ENCODE measurements at places on chromosomes 16 and 17. TPM values are rescaled to one million over a fixed set of nuclear protein-coding genes. Genes with fewer than 3 reads are reported as not detected.
A peak's percentile ranks its signal among the peaks of the same experiment; 100 is the strongest.

GRCh38 chr17:46982577-46982976 is 3.5 kb upstream of the RPRML start:
- no peak overlapping the region for H3K4me3 ChIP-seq
- no peak for DNase-seq
- no peak overlapping the region for H3K27ac ChIP-seq
- no peaks in the 10 kb centered on the region for H3K36me3 ChIP-seq
- peaks cover 18% of the 10 kb centered on the region for H3K4me1 ChIP-seq
- H3K27me3 ChIP-seq, result peaks cover 50% of the 10 kb centered on the region

- DNase-seq, result no peak
- peaks cover 34% of the 10 kb centered on the region for H3K36me3 ChIP-seq
- no peak overlapping the region for H3K27ac ChIP-seq
- no peaks in the 10 kb centered on the region for H3K4me1 ChIP-seq
Measured at GRCh38 chr16:70324998-70325747, 21.5 kb upstream of the DDX19A start.

DNA sequence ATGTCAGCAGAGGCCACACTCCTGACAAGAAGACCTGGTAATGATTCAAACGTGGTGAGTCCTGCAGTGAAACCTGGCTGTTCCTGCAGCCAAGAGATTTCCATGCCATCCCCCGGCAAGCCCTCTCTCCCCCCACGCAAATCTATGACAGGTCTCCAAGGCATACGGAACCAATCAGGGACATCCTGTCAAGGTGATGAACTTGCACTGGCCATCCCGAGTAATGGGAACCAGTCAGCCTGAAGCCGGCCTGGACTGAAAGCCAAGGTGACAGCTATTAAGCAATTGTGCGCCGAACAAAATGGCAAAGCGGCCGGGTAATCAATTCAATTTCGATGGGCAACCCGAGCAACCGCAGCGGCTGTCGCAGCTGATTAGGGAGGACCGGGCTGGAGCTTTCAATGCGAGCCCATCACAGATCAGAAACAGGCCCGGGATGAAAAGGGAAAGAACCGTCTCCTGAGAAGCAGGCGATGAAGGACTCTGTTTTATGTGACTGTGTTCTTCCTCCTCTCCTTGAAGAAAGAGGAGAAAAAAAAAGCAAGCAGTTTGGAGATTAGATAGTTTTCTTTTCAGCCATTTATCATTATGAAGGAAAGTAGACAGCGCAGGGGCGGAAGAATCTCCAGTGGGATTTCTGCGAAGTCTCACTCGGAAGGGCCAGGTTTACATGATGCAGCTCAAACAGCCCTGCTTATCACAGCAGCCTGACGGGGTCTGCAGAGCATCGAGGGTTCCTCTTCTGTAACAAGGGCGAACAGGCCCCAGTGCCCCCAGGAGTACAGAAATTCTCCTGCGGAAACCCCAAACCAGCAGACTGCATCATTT is 35.2 kb downstream of the TBX4 start:
- no peak overlapping the region for H3K27ac ChIP-seq
- H3K4me1 ChIP-seq, result no peaks in the 10 kb centered on the region
- DNase-seq, result no peak
- no peaks in the 10 kb centered on the region for H3K36me3 ChIP-seq
- H3K27me3 ChIP-seq, result no peaks in the 10 kb centered on the region

GRCh38 chr17:79790805-79791734 is 5.8 kb downstream of the CBX8 start:
- H3K36me3 ChIP-seq, result peaks cover 14% of the 10 kb centered on the region
- DNase-seq, result no peak
- H3K27me3 ChIP-seq, result no peaks in the 10 kb centered on the region
- H3K4me1 ChIP-seq, result peaks cover 47% of the 10 kb centered on the region

GRCh38 chr17:68320311-68320865 is 29.1 kb downstream of the ARSG start:
- H3K4me3 ChIP-seq, result no peak overlapping the region
- no peak overlapping the region for H3K27ac ChIP-seq
- no peaks in the 10 kb centered on the region for H3K36me3 ChIP-seq
- no peak for DNase-seq

DNA sequence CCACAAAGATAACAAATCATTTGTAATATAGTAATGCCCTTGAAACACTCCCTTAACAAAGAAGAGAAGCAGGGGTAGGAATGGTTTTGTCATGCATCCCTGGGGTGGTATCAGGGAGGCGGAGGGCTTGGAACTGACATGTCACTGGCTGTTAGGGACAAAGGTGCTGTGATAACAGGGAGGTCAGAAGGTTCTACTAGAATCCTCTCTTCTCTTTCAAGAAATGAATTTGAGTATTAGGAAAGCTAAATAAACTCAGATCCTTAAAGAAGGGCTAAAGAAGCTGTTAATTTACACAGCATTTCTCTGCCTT is 65.4 kb upstream of the ADAMTS18 start:
- no peak for DNase-seq
- H3K36me3 ChIP-seq, result no peaks in the 10 kb centered on the region

DNA sequence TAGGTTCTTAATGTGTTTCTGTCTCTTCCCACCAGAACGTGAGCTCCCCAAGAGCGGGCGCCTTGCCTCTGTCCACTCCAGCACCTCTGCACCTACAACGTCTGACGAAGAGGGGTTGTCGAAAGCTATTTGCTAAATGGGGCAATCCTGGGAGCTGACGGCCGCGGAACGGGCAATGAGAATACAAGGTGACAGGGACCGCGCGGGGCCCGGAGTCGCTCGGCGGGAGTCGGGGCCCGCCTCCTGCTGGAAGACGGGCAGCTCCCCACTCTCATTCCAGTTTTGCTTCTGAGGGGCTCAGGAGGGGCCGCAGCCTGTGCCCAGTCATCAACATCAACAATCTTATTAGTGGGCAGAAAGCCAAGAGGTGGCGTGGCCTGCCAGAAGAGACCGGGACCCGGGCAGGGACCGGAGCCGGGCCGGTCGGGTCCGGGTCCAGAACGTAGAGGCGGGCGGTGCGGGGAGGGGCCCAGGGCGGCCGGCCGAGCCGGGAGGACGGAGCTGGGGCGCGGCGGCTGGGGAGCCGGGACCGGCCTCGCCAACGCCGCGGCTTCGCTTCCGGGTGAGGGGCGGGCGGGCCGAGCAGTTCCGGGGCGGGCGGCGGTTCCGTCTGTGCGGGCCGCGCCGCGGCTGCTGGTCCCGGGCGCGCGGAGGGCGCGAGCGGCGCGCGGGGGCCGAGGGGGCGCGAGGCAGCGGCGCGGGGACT is at the start of gene MOSMO:
Gene MOSMO, plus strand, starts transcription at position 603 of the 706 bp plus-strand sequence. CDS start 191 bp downstream, outside the sequence.
- peaks cover 15% of the 10 kb centered on the region for H3K36me3 ChIP-seq

DNA sequence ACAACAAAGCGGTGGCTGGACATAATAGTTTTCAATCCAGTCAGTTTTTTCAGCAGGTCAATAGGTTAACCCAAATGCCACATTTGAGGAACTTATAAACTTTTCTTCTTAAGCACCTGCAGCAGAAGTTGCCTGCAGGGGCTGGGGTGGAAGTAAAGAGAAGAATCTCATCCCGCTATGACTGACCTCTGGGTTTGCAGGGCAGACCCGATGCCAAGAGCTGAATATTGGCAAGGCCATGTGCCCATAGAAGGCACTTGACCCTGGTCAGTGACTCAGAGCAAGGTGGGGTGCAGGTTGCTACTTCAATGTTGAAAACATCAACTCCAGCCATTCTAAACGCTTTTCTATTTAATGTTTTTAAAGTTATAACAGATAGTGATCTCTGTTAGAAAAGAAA is 17.9 kb upstream of the SMPD3 start:
- no peaks in the 10 kb centered on the region for H3K4me1 ChIP-seq
- H3K27ac ChIP-seq, result no peak overlapping the region
- H3K27me3 ChIP-seq, result no peaks in the 10 kb centered on the region
- DNase-seq, result no peak
- no peak overlapping the region for H3K4me3 ChIP-seq
- no peaks in the 10 kb centered on the region for H3K36me3 ChIP-seq

- no peaks in the 10 kb centered on the region for H3K4me1 ChIP-seq
- H3K36me3 ChIP-seq, result peaks cover 74% of the 10 kb centered on the region
- no peak overlapping the region for H3K4me3 ChIP-seq
Measured at GRCh38 chr17:36498560-36499300, 12.2 kb downstream of the ZNHIT3 start.

DNA sequence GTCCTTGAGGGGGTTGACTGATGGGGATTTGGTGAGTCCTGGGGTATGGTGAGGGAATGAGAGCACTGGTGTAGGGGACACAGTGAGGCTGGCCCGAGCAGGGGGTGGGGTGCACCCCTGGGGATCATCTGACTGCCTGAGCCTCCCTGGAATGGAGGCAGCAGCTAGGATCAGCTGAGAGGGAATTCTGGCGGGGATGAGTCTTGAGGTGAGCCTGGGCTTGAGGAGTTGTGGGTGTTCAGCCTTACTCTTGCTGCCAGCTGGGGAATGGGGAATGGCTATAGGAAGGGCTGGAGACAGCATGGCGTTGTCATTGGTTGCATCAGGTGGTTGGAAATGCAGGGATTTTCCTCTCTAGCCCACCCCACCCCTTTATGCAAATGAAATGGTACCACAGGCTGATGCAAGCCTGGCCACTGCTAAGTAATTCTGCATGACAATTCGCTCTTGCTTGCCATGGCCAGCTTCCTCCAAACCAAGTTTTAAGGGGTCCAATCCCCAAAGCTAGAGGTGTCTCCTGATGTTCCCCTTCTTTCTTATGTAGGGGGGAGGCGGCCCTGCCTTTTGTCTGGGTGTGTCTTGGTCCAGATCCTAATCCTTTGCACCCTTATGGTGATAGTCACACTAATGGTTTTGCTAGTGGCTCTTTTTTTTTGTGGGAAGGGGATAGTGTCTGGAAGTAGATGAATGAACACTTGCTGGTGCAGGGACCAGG is 7.5 kb downstream of the NFE2L1 start:
- no peaks in the 10 kb centered on the region for H3K27me3 ChIP-seq
- no peak for DNase-seq
- no peak overlapping the region for H3K4me3 ChIP-seq
- H3K4me1 ChIP-seq, result peaks cover 36% of the 10 kb centered on the region

DNA sequence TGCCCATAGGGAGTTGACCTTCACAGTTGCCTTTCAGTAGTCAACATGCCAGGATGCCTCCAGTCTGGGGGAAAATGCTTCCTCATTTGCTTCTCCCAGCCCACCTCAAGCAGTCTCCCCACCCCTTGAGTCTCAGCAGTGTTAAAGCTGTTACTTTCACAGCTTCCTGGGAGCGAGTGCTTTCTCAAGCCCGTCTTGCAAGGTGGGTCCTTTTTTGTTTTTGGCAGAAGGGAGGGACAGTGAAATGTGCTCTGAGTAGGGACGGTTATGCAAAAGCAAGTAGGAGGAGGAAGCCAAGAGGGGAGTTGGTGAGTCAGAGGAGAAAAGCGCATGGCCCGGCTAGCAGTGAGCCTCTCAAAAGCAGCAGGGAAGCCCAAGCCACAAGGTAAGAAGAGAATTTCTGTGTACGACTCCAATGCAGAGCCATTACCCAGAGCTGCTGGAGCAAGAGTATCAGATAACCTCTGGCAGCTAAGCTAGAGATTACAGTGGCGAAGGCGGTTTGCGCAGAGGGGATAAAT is at the start of gene CHST4:
Gene CHST4, plus strand, starts transcription at position 316 of the 521 bp plus-strand sequence. CDS start 10,252 bp downstream, outside the sequence.
- H3K4me3 ChIP-seq, result no peak within 1 kb of the TSS
- no peak within 1 kb of the TSS for H3K27ac ChIP-seq
- peaks cover 5% of the 10 kb centered on the region for H3K4me1 ChIP-seq
- peak; percentile 14 for DNase-seq
- no peaks in the 10 kb centered on the region for H3K36me3 ChIP-seq
- H3K27me3 ChIP-seq, result peaks cover 8% of the 10 kb centered on the region

DNA sequence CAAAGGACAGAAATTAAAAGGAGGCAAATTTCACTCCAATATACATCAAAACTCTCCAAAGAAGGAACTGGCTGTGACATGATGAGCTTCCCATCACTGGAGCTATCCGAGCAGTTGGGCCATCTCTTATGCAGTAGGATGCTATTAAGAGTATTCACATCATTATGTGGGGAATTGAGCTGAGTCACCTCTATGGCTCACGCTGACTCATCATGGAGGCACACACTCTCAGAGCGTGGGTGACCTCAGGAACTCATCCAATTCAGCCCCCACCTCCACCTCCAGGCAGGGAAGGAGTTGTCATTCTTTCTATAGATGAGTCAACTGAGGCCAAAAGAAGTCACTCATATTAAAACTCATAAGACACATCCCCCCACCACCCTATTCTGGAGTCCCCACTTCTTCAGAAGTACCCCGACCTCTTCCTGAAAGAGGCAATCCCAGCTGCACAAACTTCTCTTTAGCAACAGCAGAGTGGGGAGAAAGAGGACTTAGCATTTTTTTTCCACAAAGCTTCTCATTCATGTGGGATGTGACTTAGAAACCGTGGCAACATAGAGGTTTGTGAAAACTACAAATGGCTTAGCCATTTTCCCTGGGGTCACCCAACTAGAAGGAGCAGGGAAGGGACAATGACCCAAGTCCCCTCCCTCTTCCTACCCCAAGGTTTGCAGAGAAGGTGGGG is 32.5 kb downstream of the ABCC12 start:
- H3K4me1 ChIP-seq, result peaks cover 58% of the 10 kb centered on the region
- peak overlapping the region; percentile 79 for H3K27ac ChIP-seq
- no peaks in the 10 kb centered on the region for H3K36me3 ChIP-seq
- H3K27me3 ChIP-seq, result no peaks in the 10 kb centered on the region
- H3K4me3 ChIP-seq, result no peak overlapping the region
- peak; percentile 92 for DNase-seq

DNA sequence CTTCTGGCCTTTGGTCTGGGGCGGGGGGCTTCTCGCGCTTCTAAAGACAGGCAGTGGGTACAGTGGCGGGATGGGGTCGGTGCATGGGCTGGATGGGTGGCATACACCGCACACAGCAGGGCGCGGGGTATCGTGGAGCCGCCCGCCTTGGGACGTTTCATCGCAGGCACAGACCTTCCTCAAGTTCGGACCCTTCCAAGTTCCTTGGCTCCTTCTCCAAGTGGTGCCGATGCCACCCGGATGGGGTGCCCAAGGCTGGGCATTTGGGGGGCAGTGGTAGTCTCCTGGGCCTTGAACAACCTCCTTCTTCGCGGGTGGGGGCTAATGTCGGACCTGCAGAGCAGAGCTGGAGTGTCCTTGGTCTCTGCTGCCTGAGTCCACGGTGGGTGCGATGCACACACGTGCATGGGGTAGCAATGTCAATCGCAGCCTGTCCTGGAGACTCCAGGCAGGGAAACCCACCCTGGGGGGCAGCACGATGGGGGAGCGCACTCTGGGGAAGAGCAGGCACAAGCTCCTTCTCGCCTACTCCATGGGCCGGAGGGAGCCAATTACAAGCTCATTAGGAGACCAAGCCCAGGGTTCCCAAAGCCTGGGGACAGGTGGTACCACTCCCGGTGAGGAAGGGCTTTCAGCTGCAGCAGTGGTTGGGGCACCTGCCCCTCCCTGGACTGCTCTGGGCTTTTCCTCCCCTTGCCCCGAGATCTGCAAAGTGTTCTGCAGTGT is 686 bp upstream of the MTSS2 start:
- H3K4me3 ChIP-seq, result peak overlapping the region; percentile 99
- H3K27me3 ChIP-seq, result no peaks in the 10 kb centered on the region
- H3K4me1 ChIP-seq, result peaks cover 59% of the 10 kb centered on the region
- H3K36me3 ChIP-seq, result peaks cover 40% of the 10 kb centered on the region
- DNase-seq, result no peak
- peak overlapping the region; percentile 78 for H3K27ac ChIP-seq

- H3K27ac ChIP-seq, result no peak overlapping the region
- no peaks in the 10 kb centered on the region for H3K4me1 ChIP-seq
- H3K27me3 ChIP-seq, result peaks cover 10% of the 10 kb centered on the region
- H3K4me3 ChIP-seq, result no peak overlapping the region
- H3K36me3 ChIP-seq, result no peaks in the 10 kb centered on the region
Measured at GRCh38 chr17:7780736-7781135, 53.3 kb upstream of the KDM6B start.

EME1 gene
- 24.1 TPM for total RNA-seq

TAC4 gene
- total RNA-seq, result not detected

CCR7 gene
- not detected for total RNA-seq

KRTAP2-3 gene
- total RNA-seq, result not detected

GNGT2 gene
- not detected for total RNA-seq

NMT1 gene
- total RNA-seq, result 126 TPM

UTS2R gene
- total RNA-seq, result 0.18 TPM

DNAJA3 gene
- total RNA-seq, result 58.2 TPM

STAC2 gene
- total RNA-seq, result not detected

HYDIN gene
- not detected for total RNA-seq

MILR1 gene
- not detected for total RNA-seq

DPEP2 gene
- total RNA-seq, result not detected
